ENCODE measurements at places on chromosomes 11 and 22. TPM values are rescaled to one million over a fixed set of nuclear protein-coding genes. Genes with fewer than 3 reads are reported as not detected.

GRCh38 chr11:1827931-1828330 lies 6.9 kb upstream of the SYT8 start:
- no peak overlapping the region for H3K27ac ChIP-seq
- H3K27me3 ChIP-seq, result peaks cover 43% of the 10 kb centered on the region
- H3K4me3 ChIP-seq, result no peak overlapping the region
- no peaks in the 10 kb centered on the region for H3K36me3 ChIP-seq

- H3K4me1 ChIP-seq, result no peaks in the 10 kb centered on the region
- no peak overlapping the region for H3K27ac ChIP-seq
- no peaks in the 10 kb centered on the region for H3K27me3 ChIP-seq
Observed at GRCh38 chr11:104432526-104432925, 268.6 kb upstream of the PDGFD start.

- no peaks in the 10 kb centered on the region for H3K27me3 ChIP-seq
- no peak overlapping the region for H3K4me3 ChIP-seq
- no peaks in the 10 kb centered on the region for H3K36me3 ChIP-seq
- H3K4me1 ChIP-seq, result no peaks in the 10 kb centered on the region
Observed at GRCh38 chr11:121445071-121445768, 6.9 kb upstream of the SORL1 start.

DNA sequence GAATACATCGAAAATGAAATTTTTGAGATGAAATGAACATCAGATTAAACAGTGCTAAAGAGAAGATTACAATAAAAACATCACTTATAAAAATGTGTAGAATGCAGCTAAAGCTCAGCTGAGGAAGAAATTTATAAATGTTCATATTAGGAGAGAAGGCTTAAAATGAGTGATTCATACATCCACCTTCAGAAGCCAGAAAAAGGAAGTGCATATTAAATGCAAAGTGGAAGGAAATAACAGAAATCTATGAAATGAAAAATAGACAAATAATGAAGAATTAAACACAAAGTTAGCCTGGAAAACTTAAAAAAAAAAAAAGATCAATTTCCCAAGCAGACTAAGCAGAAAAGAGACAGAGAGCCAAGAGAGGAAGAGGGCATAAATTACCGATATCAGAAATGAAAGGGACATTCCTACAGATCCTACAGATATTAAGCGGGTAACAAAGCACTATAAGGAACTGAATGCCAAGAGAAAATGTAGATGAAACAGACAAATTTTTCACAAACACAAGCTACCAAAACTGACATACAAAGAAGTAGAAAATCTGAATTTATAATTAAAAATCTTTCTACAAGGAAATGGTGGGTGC lies 7.2 kb upstream of the MOB2 start:
- H3K27ac ChIP-seq, result no peak overlapping the region
- H3K27me3 ChIP-seq, result no peaks in the 10 kb centered on the region
- H3K36me3 ChIP-seq, result no peaks in the 10 kb centered on the region
- H3K4me1 ChIP-seq, result peaks cover 15% of the 10 kb centered on the region
- H3K4me3 ChIP-seq, result no peak overlapping the region
- no peak for DNase-seq

- DNase-seq, result no peak
- no peaks in the 10 kb centered on the region for H3K4me1 ChIP-seq
- H3K36me3 ChIP-seq, result no peaks in the 10 kb centered on the region
- no peaks in the 10 kb centered on the region for H3K27me3 ChIP-seq
Observed at GRCh38 chr11:120134106-120134930, 3.6 kb downstream of the TRIM29 start.

- no peak for DNase-seq
- H3K4me1 ChIP-seq, result no peaks in the 10 kb centered on the region
- no peak overlapping the region for H3K27ac ChIP-seq
- H3K27me3 ChIP-seq, result peaks cover 13% of the 10 kb centered on the region
- H3K36me3 ChIP-seq, result no peaks in the 10 kb centered on the region
Observed at GRCh38 chr11:13215149-13215548, 62.4 kb upstream of the BMAL1 start.

Gene MRGPRX3
- not detected for total RNA-seq

DNA sequence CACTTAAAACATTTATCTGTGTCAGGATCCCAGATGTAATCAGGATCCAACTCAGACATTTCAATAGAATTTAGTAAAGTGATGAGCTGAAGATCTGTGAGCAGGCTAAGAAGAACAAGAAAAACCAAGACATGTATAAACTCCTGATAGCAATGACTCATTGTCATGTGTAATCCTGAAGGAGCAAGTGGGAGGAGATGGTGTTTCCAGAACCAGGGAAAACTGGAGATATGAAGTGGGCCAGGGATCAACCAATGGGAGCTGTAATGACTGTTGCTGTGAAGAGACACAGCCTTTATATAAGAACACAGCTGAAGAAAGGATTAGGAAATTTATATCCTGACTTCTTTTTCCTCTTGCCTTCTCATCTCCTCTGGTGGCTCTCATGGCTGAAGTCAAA lies 682.5 kb upstream of the ARHGAP42 start:
- H3K27me3 ChIP-seq, result no peaks in the 10 kb centered on the region
- no peaks in the 10 kb centered on the region for H3K36me3 ChIP-seq
- no peak for DNase-seq
- H3K4me1 ChIP-seq, result no peaks in the 10 kb centered on the region
- H3K4me3 ChIP-seq, result no peak overlapping the region

GRCh38 chr11:35618497-35619115 lies 346 bp downstream of the FJX1 start:
- H3K27ac ChIP-seq, result peak overlapping the region; percentile 49
- DNase-seq, result no peak

GRCh38 chr11:33040033-33040861 lies 875 bp downstream of the TCP11L1 start:
- no peaks in the 10 kb centered on the region for H3K27me3 ChIP-seq
- peak overlapping the region; percentile 98 for H3K27ac ChIP-seq
- H3K4me1 ChIP-seq, result peaks cover 4% of the 10 kb centered on the region
- peak; percentile 66 for DNase-seq

- no peak overlapping the region for H3K27ac ChIP-seq
- no peak for DNase-seq
- H3K27me3 ChIP-seq, result peaks cover 30% of the 10 kb centered on the region
- H3K4me3 ChIP-seq, result no peak overlapping the region
- peaks cover 21% of the 10 kb centered on the region for H3K4me1 ChIP-seq
Observed at GRCh38 chr22:18108187-18108586, 2.4 kb upstream of the TUBA8 start.

Gene CRYBB2
- not detected for total RNA-seq

Gene HIC2
- 7.4 TPM for total RNA-seq

DNA sequence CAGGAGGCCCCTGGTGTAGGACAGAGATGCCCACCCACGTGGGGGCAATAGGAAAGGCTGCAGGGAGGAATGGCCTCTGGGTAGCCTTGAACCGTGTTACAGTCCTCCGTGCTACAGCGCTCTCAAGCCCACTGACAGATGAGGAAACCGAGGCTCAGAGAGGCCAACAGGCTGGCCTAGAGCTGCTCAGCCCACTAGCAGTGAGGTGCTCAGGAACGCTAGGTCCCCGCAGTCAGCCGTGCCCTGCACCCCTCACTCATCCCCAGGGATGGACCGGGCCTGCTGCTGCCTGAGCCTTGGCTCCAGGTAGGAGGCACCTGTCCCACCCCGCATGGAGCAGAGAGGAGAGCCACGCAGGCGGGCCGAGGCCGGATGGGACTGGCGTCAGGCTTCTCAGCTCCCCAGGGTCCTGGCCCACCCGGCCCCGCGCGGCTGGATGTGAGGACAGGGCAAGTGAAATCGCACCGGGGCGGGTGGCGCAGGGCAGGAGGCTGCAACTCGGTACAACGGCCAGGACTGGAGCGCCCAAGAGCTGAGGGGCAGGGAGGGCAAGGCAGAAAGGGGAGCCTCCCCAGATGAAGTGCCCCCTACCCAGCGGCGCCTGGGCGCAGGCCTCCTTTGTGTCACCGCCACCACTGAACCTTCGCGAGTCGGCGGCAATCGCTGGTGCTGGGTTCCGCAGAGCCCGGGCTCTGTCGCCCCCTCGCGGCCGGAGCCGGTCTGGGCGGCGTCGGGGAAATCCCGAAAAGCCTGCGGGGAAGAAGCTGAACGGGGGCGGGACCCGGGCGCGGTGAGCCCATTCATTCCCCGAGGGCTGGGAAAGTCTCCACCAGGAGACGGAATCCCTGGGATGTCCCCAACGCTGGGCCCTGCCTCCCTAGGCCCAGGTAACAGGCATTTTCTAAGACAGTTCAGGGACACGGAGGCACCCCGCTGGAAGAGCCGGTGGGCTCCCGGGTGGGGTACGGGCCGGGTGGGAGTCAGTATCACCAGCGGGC lies 8.4 kb upstream of the SLC2A11 start:
- peaks cover 34% of the 10 kb centered on the region for H3K4me1 ChIP-seq
- peak overlapping the region; percentile 40 for H3K4me3 ChIP-seq
- H3K27me3 ChIP-seq, result peaks cover 5% of the 10 kb centered on the region
- no peaks in the 10 kb centered on the region for H3K36me3 ChIP-seq
- peak; percentile 91 for DNase-seq

GRCh38 chr11:116893437-116893836 lies 56.0 kb upstream of the APOA1 start:
- H3K4me3 ChIP-seq, result no peak overlapping the region
- H3K27ac ChIP-seq, result no peak overlapping the region
- DNase-seq, result no peak
- H3K4me1 ChIP-seq, result peaks cover 42% of the 10 kb centered on the region
- peaks cover 49% of the 10 kb centered on the region for H3K36me3 ChIP-seq

Gene DEPDC7
- 3.5 TPM for total RNA-seq

- H3K36me3 ChIP-seq, result no peaks in the 10 kb centered on the region
- no peaks in the 10 kb centered on the region for H3K27me3 ChIP-seq
- no peak overlapping the region for H3K4me3 ChIP-seq
- DNase-seq, result no peak
Observed at GRCh38 chr11:36441610-36442208, 68.4 kb downstream of the TRAF6 start.

Gene CTSF
- total RNA-seq, result 52.0 TPM

DNA sequence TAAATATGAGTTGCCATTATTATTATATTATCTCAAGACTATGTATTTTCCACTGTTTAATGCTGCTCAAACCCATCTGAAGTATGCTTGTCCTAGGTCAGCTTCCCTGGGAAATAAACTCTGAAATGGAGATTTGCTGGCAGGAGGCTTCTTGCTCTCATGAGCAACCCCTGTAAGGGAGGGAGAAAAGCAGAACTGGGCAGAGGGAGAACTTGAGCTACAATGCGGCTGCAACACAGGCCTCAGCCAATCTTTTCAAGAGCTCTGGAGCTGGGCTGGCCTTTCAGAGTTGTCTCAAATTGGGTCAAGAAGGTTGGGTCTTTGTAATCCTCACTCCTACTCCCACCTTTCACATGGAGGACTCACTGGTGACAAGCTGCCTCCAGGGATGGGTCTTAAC lies 412.6 kb downstream of the TENM4 start:
- no peaks in the 10 kb centered on the region for H3K4me1 ChIP-seq
- H3K4me3 ChIP-seq, result no peak overlapping the region
- no peak overlapping the region for H3K27ac ChIP-seq
- no peaks in the 10 kb centered on the region for H3K27me3 ChIP-seq
- no peaks in the 10 kb centered on the region for H3K36me3 ChIP-seq

DNA sequence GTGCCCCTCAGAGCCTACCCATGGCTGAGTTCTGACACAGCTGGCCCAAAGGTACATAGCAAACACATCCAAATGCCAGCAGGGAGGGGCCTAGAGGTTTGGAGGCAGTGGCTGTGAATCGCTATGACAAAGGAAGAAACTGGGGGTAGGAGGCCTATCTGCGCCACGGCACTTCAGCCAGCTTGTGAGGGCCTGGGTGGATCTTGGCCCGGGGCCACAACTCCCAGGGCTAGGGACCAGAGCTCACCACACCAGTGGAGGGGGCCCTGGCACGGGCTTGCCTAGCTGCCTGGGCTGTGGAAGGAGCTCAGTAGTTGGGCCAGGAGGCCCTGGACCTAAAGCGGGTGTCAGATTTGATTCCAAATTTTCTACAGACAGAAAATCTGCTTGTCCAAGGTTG lies 9.4 kb upstream of the NAP1L4 start:
- peaks cover 61% of the 10 kb centered on the region for H3K36me3 ChIP-seq
- H3K27me3 ChIP-seq, result no peaks in the 10 kb centered on the region
- H3K4me1 ChIP-seq, result peaks cover 84% of the 10 kb centered on the region
- H3K27ac ChIP-seq, result peak overlapping the region; percentile 87
- peak; percentile 79 for DNase-seq

- H3K27me3 ChIP-seq, result no peaks in the 10 kb centered on the region
- no peak overlapping the region for H3K27ac ChIP-seq
- peaks cover 91% of the 10 kb centered on the region for H3K4me1 ChIP-seq
- no peak overlapping the region for H3K4me3 ChIP-seq
Observed at GRCh38 chr11:68829581-68829980, 12.1 kb downstream of the CPT1A start.

Gene AGBL2
- not detected for total RNA-seq

- no peaks in the 10 kb centered on the region for H3K27me3 ChIP-seq
- peak; percentile 21 for DNase-seq
- peaks cover 87% of the 10 kb centered on the region for H3K36me3 ChIP-seq
- H3K4me3 ChIP-seq, result no peak overlapping the region
Observed at GRCh38 chr22:27991586-27992293, 72.7 kb upstream of the PITPNB start.

Gene TSPAN18
- total RNA-seq, result 49.0 TPM

Gene TREH
- total RNA-seq, result not detected

DNA sequence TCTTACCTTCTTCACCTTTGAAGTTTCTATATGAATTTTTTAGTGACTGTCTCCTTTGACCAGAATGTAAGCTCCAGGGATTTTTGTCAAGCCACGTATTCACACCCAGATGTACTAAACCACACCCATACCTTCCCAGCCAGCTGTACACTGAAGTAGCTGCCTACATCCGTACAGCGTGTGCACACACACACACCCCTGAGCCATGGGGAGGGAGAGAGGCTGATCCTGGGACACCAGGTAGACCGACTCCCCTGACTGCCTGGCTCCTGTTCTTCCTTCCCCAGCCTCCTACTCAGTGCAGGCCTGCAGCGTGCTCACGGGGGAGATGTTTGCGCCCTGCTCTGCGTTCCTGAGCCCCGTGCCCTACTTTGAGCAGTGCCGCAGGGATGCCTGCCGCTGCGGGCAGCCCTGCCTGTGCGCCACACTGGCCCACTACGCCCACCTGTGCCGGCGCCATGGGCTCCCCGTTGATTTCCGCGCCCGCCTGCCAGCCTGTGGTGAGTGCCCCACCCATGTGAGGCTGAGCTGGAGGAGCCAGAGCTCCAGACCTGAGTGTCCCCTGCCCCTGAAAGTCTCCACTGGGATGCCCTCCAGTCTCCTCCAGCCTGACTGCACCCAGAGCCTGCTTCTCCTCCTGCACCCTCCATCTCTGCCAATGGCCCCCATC lies 25.9 kb downstream of the OTOG start:
- no peak overlapping the region for H3K4me3 ChIP-seq
- no peak for DNase-seq
- H3K4me1 ChIP-seq, result no peaks in the 10 kb centered on the region

GRCh38 chr11:81026032-81026431 lies 1585.2 kb upstream of the TENM4 start:
- H3K4me1 ChIP-seq, result no peaks in the 10 kb centered on the region
- no peaks in the 10 kb centered on the region for H3K27me3 ChIP-seq
- no peak overlapping the region for H3K4me3 ChIP-seq
- no peak for DNase-seq
- H3K27ac ChIP-seq, result no peak overlapping the region
- H3K36me3 ChIP-seq, result no peaks in the 10 kb centered on the region

Gene FLRT1
- total RNA-seq, result 1.3 TPM

GRCh38 chr11:72690166-72690565 lies 15.9 kb upstream of the PDE2A start:
- no peak for DNase-seq
- no peaks in the 10 kb centered on the region for H3K27me3 ChIP-seq
- peaks cover 66% of the 10 kb centered on the region for H3K36me3 ChIP-seq
- H3K4me3 ChIP-seq, result no peak overlapping the region

Gene SCN3B
- total RNA-seq, result 1.4 TPM
